ENCODE measurements at places on chromosomes 7 and 10.

GRCh38 chr7:44561962-44562621 is 11.6 kb downstream of the DDX56 start:
- H3K36me3 ChIP-seq: peaks cover 19% of the 10 kb centered on the region
- DNase-seq: no peak
- no peak overlapping the region for H3K4me3 ChIP-seq
- no peaks in the 10 kb centered on the region for H3K4me1 ChIP-seq
- no peaks in the 10 kb centered on the region for H3K27me3 ChIP-seq

- H3K4me1 ChIP-seq: peaks cover 2% of the 10 kb centered on the region
- no peak overlapping the region for H3K4me3 ChIP-seq
- H3K27ac ChIP-seq: no peak overlapping the region
- DNase-seq: no peak
- H3K36me3 ChIP-seq: no peaks in the 10 kb centered on the region
Observed at GRCh38 chr7:151838861-151839381, 38.0 kb downstream of the PRKAG2 start.

GRCh38 chr10:29239569-29240472 is 49.0 kb upstream of the LYZL1 start:
- no peak overlapping the region for H3K27ac ChIP-seq
- no peaks in the 10 kb centered on the region for H3K36me3 ChIP-seq
- no peak for DNase-seq
- H3K4me3 ChIP-seq: no peak overlapping the region
- no peaks in the 10 kb centered on the region for H3K4me1 ChIP-seq

DNA sequence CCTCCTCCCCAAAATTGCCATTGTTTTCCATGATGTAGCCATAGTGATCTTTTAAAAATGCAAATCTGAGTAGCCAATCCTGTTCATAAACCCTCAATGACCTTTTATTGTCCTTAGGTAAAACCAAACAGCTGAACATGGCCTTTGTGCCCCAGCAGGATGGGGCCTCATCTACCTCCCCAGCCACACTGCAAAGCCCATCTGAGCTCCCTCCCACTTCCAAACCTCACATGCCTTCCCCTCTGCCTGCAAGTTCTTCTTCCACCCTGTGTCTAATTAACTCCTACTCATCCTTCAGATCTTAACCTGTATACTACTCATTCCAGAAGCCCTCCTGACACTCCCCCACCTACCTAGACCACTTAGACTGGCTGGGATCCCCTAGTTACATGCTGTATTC is 178.8 kb upstream of the NPVF start:
- no peaks in the 10 kb centered on the region for H3K27me3 ChIP-seq
- no peaks in the 10 kb centered on the region for H3K4me1 ChIP-seq
- no peaks in the 10 kb centered on the region for H3K36me3 ChIP-seq
- H3K4me3 ChIP-seq: no peak overlapping the region

- H3K36me3 ChIP-seq: no peaks in the 10 kb centered on the region
- DNase-seq: no peak
- peaks cover 27% of the 10 kb centered on the region for H3K4me1 ChIP-seq
- H3K27me3 ChIP-seq: no peaks in the 10 kb centered on the region
- no peak overlapping the region for H3K27ac ChIP-seq
- no peak overlapping the region for H3K4me3 ChIP-seq
Observed at GRCh38 chr10:132572545-132572937, 35.0 kb downstream of the INPP5A start.

GRCh38 chr7:84364708-84365107 is 170.1 kb upstream of the SEMA3A start:
- no peaks in the 10 kb centered on the region for H3K36me3 ChIP-seq
- H3K4me1 ChIP-seq: no peaks in the 10 kb centered on the region
- no peaks in the 10 kb centered on the region for H3K27me3 ChIP-seq

DNA sequence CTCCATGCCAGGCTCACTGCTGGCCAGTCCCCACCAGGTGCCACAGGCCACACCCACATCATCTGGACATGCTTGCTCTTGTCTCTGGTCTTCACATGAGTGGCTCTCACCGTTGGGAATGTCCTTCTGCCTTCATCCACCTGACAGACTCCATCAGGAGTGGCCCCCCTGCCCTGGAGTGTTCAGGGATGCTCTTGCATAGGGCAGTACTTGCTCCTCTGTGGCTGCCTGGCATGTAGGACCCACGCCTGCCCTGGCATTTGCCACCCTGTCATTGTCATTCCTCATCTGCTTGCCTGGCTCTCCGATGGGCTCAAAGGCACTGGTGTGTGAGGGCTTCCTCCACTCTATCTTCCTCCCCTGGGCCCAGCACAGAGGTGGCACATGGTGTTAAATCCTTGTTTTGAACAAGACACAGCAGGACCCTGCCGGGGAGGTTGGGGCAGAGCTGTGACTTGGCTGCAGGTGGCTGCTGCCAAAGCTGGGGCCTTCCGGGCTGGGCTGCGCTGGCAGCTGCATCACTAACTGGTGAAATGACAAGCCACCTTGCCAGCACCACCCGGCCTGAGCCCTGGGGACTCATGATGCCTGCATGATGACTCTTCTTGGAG is 1.8 kb downstream of the SH2D4B start:
- DNase-seq: no peak
- no peak overlapping the region for H3K27ac ChIP-seq
- H3K36me3 ChIP-seq: no peaks in the 10 kb centered on the region
- H3K4me3 ChIP-seq: no peak overlapping the region

- H3K27ac ChIP-seq: no peak overlapping the region
- H3K4me3 ChIP-seq: peak overlapping the region; percentile 47
- no peaks in the 10 kb centered on the region for H3K36me3 ChIP-seq
- H3K27me3 ChIP-seq: peaks cover 23% of the 10 kb centered on the region
- DNase-seq: peak; percentile 76
Observed at GRCh38 chr7:73647725-73648592, 19.7 kb upstream of the VPS37D start.

DNA sequence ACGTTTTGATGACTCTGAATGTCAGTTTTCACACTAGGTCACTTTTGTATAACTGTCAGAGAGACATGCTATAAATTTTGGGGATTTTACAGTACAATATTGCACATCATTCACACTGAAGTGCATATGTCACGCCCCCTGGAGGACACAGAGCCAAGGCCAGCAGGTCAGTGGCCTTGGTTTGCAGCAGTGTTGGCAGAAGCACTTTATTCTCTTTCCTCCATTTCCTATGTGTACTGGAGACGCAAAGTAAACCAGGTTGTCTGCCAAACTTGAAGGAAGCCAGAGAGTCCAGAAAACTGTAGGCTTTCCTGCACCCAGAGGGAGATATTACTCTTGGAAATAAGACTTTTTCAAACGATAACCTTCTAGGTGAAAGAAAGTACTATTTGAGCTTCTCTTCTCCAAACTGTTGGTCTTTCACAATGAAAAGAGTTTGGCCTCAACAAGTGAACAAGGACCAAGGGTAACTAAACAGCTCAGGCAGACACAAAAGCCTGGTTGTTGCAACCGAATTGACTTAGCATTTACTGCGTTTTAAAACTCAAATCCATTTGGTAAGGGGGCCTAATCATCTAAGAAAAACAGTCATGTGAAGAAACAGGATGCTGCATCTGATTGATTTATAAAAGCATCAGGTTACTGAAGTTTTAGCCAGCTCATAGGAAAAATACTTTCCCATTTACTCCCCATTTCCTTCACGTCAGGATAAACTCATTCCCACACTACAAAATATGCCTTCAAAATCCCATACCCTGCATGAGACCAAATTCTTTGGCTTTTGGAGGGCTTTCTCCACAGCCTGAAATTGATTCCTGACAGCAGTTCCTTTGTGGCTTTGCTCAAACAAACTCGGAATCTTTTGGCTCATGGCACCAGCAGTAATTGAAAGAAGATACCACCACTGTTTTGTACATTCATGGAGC is 83.0 kb upstream of the SEC61G start:
- H3K4me3 ChIP-seq: no peak overlapping the region
- H3K27me3 ChIP-seq: no peaks in the 10 kb centered on the region
- no peaks in the 10 kb centered on the region for H3K36me3 ChIP-seq
- no peak overlapping the region for H3K27ac ChIP-seq
- DNase-seq: no peak

DNA sequence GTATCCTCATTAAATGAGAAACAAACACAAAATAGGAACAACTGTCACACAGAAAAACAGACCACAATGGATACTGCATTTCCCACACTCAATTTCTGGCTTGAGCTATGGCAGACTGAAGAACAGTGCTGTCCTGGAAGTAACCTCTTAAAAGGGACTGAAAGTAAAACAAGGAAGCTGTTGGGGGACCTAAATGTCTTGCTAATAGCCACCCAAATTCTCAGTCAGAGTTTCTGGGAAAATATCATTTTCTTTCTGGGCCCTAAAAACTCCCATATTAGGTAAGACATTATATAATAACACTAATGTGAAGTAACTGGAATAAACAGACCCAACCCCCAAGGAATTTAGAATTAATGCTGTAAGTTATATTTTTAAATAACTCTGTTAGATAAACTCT is 80.9 kb upstream of the TFEC start:
- no peaks in the 10 kb centered on the region for H3K4me1 ChIP-seq
- H3K27me3 ChIP-seq: no peaks in the 10 kb centered on the region
- no peak for DNase-seq
- no peaks in the 10 kb centered on the region for H3K36me3 ChIP-seq
- H3K4me3 ChIP-seq: no peak overlapping the region

- no peak for DNase-seq
- H3K4me1 ChIP-seq: peaks cover 9% of the 10 kb centered on the region
- H3K4me3 ChIP-seq: no peak overlapping the region
- no peaks in the 10 kb centered on the region for H3K27me3 ChIP-seq
- H3K27ac ChIP-seq: no peak overlapping the region
- no peaks in the 10 kb centered on the region for H3K36me3 ChIP-seq
Observed at GRCh38 chr10:17067376-17068264, 62.0 kb downstream of the CUBN start.

GRCh38 chr7:32588657-32589056 is 93.4 kb downstream of the AVL9 start:
- no peak overlapping the region for H3K27ac ChIP-seq
- no peaks in the 10 kb centered on the region for H3K36me3 ChIP-seq
- H3K4me3 ChIP-seq: no peak overlapping the region
- DNase-seq: no peak
- H3K27me3 ChIP-seq: no peaks in the 10 kb centered on the region
- H3K4me1 ChIP-seq: peaks cover 11% of the 10 kb centered on the region

DNA sequence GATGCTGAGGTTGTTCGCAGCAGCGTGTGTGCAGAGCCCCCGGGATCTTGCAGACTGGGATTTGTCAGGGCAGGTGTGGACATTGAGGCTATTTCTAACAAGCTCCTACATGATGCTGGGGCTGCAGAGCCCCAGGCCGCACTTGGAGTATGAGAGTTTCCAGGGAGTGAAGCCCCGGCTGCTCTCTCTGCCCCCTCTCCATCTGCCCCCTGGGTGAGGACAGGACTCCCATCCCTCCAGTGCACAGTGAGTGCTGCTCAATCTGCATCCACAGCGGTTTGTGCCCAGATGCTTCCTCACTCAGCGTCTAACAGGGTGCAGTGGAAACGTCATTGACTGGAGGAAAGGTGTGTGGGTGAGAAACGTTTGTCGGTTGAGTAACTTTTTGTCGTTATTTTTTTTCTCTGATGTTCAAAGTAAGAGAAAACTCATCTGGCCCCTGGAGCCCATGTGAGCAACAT is 25.3 kb downstream of the IL2RA start:
- DNase-seq: no peak
- no peaks in the 10 kb centered on the region for H3K36me3 ChIP-seq
- no peaks in the 10 kb centered on the region for H3K27me3 ChIP-seq
- no peak overlapping the region for H3K27ac ChIP-seq

DNA sequence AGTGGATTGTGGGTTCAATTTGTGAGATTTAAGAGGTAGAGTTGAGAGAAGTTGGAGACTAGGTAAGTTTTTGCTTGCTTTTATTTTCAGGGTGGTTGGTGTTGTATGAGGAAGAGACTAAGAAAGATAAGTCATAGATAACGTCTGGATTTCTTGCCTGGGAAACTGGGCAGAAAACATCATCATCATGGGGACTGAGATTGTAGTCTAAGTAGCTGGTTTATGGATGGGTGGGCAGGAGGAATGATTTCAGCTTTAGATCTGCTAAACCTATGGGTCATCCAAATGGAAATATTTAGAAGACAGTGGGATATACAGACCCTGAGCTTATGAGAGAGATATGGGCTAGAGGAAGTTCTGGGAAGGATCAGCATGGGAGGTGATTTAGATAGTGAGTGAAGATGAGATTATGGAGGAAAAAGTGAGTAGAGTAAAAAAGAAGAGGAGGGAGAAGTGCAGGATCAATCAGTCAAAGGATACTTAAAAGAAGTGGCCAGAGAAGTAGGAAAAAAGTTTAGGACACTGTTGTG is 169.8 kb downstream of the WNT2 start:
- no peak overlapping the region for H3K4me3 ChIP-seq
- H3K4me1 ChIP-seq: peaks cover 8% of the 10 kb centered on the region
- no peaks in the 10 kb centered on the region for H3K36me3 ChIP-seq
- H3K27ac ChIP-seq: no peak overlapping the region
- no peak for DNase-seq

GRCh38 chr10:70300461-70300860 is 16.7 kb upstream of the NPFFR1 start:
- H3K27me3 ChIP-seq: no peaks in the 10 kb centered on the region
- H3K4me1 ChIP-seq: no peaks in the 10 kb centered on the region
- no peak for DNase-seq
- H3K4me3 ChIP-seq: no peak overlapping the region
- H3K27ac ChIP-seq: no peak overlapping the region

DNA sequence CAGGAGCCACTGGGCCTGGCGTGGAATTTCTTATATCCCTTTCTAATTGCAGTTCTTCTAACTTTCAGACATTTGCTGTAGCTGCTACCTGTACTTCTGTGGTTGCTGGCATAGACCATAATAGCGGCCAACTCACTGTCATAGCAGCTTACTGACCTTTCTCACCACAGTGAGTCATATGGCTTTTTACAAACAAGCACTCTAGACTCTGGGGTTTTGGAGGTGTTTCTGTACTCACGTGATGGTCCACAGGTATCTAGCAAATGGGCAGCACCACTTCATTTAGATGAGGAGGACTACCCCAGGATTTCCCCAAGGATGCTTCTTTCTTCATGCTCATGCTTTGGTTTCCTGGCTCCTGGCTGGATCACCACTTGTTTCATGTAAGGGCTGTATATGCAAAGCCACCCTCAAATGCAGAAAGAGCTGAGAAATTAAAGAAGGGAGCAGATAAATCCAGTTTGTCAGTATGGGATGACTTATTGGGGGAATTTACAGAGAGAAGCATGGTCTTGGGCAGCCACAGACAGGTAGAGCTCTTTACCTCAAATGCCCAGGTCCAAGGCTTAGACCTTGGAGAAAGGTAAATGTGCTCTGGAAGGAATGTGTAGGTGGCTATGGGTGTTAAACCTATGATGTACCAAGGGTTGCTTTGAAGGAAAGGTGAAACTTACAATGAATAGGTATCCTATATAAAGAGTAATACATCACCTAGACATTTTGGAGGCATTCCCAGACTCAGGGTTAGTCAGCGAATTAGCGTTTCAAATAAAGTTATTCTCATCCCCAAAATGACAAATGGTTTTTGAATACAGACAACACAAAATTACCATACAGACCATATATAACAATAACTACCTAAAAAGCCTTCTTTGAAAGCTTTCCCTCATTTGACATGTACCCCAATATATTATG is 15.9 kb upstream of the SLC25A16 start:
- no peak overlapping the region for H3K4me3 ChIP-seq
- no peak overlapping the region for H3K27ac ChIP-seq
- no peaks in the 10 kb centered on the region for H3K27me3 ChIP-seq
- no peaks in the 10 kb centered on the region for H3K36me3 ChIP-seq
- H3K4me1 ChIP-seq: no peaks in the 10 kb centered on the region
- no peak for DNase-seq

Data from H1 (cell line).